ENCODE measurements at places on chromosomes 6 and 20.

DNA sequence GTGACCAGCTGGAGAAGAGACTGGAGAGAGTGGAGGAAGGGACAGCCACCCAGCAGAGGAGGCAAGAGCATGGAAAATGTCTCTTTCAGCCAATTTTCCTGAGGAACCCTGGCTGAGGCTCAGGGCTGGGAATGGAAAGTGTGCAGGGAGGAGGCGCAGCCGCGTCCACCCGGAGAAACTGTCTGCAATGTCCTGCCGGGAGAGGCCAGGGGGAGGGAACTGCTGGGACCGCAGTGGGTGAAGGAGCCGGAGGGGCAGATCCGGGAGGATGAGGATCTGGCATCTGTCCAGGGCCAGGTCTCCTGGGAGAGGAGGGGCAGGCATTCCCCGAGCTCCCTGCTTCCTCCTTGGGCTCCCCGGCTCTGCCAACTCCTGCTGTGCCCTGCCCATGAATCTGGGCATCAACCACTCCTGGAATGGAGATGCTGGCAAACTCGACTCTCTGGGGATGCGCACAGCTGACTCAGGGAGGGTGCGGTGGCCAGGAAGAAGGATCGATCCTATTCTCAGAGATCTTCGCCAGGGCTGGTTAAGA, 17.4 kb upstream of the HM13 start:
- no peak for DNase-seq

DNA sequence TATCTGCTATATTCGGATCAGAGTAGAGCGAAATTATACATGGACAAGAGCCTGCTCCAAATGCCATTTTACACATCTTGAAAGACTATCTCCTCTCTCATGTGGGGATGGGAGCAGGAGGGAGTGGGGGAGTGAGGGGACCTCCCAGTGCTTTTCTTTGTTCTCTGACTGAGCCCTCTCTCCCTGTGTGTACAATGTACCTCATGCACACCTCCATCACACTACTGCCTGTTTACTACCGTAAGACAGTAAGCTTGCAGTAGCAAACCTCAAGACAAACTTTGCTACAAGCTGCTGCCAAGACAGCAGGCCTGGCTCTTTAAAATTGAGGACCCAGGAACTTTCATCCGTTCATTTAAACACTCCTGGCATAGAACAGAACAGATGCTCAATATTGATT, 7.2 kb downstream of the NHSL1 start:
- DNase-seq, result no peak

DNA sequence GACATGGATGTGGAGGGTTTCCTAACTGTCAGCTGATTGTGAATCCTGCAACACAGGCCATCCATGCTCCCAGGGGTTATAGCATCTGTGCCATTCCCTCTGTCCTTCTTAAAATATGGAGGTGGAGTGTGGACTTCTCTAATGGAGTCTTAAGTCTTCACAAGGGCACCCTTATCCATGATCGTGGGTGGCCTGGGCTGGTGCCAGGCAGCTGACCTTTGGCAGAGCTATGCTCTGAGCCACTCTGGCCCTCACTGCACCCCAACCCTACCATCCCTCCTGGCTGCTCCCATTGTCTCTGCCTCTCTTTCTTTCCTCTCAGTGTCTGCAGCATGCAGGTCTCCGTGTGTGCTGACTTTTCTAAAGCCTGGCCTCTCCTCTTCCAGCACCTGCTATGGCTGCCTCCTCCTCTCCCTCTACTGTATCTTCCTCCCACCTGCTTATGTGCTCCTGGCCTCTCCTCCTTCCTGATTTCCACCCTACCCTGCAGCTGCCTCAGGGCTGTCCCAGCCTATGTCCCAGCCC, 11.2 kb upstream of the PCMTD2 start:
- no peak for DNase-seq

- no peak for DNase-seq
Measured at GRCh38 chr6:157089851-157090250, 233.5 kb downstream of the TMEM242 start.

DNA sequence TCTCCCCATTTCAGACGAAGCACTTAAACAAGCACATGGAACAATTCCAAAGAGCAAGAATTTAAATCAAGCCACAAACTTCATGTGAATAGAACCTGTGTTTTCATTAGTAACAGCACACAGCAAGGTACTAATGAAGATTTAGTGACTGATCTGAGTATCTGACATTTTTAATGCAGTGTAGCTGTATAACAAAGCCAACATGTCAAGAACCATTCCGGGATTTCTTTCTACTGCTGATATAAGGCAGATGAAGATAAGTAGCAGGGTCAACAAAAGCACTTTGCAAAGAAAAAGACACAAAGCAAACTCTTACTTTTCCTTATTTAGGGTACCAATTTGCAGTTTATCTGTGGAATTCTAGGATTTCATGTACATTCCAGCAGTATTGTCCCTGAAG, 11.3 kb downstream of the SLC17A5 start:
- no peak for DNase-seq

DNA sequence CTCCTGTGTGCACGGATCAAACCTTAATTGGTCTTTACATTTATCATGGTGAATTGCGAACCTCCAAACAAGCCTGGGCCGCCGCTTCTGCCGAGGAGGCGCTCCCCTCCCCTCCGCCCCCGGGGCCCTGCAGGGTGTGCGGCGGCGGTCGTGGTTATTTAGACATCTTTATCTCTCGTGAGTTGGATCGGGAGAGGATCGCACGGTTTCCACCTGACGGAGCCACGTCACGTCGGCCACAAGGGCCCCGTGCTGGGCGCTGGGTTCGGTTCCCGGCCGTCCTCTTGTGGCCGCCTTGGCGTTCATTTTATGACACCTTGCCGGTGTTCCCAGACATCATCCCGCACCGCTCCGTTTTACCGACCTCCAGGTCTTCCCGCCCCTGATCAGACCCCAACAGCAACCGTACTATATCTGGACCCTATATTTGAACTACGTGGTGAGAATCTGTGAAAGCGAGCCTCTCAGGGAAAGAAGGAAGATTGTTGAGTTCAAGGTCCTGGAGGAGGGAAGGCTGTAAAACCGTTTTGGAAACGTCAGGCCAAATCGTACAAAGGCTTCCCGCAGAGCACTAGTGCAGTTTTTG, 1.3 kb upstream of the CNR1 start:
- DNase-seq, result no peak

DNA sequence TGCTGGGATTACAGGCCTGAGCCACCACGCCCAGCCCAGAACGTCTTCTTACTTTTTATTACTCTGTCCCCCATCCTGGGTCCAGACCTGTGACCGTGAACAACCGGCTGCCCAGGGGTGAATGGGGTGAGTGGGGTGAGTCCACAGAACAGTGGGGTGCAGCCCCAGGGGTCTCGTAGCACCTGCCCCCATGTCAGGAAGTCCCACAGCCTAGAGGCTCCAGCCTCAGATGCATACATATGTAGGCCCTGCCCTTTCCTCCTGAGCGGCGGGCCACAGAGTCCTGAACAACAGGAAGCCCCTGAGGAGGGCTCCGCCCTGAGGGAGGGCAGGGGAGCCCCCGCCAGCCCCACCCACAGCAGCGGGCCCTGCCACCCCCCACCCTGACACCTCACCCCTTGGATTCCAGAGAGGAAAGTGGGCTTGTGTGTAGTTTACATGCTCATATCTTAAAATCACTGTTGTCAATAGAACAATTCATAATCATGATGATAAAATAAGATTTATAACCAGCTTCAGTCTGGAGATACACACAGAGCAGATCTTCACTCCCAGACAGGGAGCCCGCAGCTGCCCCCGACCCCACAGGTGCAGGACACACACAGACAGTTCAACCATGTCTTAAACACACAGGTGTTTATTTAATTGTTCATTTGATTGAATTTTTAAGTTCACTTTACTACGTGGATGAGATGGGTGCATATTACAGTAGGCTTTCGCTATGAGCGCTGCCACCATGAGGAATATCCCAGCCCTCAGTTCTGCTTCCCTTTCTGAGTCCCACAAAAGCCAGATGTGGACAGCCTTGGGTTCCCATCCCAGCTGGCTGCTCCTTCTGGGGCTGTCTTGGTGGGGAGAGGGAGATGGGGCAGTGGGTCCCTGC, 12.4 kb upstream of the GMEB2 start:
- no peak for DNase-seq

DNA sequence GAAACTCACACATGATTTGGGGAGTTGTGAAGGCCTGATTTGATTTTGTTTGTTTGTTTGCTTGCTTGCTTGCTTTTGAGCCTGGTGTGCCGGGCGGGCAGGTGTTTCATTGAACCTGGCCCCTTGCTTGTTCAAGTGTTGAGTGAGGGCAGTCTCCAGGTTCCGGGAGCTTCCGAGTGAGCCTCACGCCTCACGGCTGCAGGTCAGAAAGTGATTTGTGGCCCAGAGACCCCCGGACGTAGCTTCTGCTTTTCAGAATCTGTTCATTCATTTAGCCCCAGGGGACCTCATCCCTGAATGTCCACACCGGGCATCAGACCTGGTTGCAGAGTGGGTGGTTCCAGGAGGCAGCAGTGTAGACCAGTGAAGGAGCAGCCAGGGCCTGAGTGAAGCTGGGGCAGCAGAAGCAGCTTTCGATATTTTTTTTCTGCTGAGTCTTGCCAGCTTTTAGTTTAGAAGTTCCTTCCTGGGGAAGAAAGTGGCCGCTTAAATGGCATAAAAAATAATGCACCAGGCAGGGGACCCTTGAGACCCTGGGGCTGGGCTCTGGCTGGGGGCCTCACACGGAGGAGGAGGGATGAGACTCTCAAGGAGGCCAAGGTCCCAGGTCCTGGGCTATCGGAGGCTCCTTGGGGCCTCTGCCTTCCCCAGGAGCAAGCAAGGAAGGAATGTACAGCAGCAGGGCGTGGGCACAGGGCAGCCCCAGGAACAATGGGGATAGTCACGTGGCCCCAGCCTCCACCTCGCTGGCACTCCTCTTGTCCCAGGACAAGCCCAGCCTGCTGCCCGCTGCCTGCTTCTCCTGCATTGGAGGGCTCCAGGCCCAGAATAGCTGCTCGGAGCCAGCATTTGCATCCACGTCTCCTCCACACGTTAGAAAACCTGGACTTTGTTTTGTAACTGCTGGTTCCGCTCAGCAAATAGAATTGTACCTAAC, 89.2 kb upstream of the BHLHE23 start:
- DNase-seq, result no peak

GRCh38 chr6:112636650-112637262, 289.6 kb downstream of the RFPL4B start:
- DNase-seq, result no peak

All from cortex of kidney (tissue), 1 donor.